Esophagus squamous epithelium (tissue), 5 donors: ENCODE measurements at places on chromosomes 4 and X.

DNA sequence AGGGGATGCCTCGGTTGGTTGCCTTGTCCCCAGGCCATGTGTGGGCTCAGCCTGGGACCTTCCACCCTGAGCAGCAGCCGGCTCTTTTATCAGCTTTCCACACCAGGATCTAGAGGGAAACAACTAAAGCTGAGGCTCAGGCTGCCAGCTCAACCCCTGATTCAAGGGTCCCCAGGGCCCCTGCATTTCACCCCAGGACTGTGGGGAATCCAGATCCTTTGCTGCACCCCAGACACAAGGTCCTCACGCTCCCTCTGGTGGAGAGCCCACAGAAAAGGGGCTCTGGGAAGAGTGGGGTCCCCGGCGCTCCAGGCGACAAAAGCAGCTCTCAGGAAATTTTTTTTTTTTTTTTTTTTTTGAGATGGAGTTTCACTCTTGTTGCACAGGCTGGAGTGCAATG, 64.3 kb downstream of the ZFYVE28 start:
- DNase-seq: no peak

- DNase-seq: no peak
Observed at GRCh38 chr4:786074-786741, 39.7 kb downstream of the CPLX1 start.

GRCh38 chrX:29935455-29935854, 279.9 kb upstream of the MAGEB2 start:
- DNase-seq: no peak

DNA sequence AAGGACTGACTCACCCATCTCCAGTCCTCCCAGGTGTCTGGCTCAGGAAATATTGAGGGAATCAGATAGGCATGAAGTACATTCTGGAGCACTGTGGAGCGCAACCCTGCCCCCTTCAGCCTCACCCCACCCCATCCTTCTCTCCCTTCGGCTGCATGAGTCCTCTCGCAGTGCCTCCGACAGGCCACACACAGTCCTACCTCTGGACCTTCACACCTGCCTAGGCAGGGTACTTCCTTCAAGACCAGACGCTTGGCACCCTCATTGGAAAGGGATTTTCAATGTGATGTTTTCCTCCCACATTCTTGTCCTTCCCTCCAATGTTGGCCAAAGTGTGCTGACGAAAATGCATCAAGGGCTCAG, 26.8 kb upstream of the PPP2R2C start:
- no peak for DNase-seq

DNA sequence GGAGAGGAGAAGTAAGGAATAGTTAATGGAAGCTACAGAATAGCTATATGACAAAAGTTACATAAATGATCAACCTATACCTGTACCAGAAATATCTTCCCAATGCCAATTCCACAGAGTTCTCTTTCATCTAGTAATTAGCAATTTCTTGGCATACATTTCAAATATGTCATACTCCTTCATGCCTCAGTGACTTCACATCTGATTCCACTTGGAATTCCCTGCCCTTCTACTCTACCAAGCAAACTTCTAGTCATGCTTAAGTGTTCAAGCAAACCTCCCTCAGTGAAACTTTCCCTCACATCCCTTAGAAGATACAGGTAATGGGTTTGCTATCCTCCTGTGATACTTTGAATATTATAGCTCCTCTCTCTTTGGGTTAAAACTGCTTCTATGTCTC, 127.1 kb downstream of the KLHL13 start:
- no peak for DNase-seq

- no peak for DNase-seq
Observed at GRCh38 chrX:119427024-119427794, 28.1 kb downstream of the SLC25A43 start.

DNA sequence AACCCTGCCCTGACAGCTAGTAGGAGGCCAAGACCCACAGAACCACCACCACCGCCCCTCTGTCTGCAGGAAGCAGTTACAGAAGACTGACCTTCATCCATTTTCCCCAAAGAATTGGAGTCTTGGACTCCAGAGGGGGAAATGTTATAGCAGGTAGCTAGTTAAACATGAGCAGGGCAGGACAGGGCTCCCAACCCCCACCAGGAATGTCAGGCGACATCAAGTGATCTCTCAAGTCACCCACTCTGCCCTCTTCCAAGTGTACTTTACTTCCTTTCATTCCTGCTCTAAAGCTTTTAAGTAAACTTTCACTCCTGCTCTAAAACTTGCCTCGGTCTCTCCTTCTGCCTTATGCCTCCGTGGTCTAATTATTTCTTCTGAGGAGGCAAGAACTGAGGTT, 17.1 kb upstream of the AADAT start:
- no peak for DNase-seq

- DNase-seq: no peak
Observed at GRCh38 chrX:93461060-93461459, 212.3 kb downstream of the NAP1L3 start.

- DNase-seq: no peak
Observed at GRCh38 chrX:25941559-25942250, 196.4 kb upstream of the MAGEB18 start.

DNA sequence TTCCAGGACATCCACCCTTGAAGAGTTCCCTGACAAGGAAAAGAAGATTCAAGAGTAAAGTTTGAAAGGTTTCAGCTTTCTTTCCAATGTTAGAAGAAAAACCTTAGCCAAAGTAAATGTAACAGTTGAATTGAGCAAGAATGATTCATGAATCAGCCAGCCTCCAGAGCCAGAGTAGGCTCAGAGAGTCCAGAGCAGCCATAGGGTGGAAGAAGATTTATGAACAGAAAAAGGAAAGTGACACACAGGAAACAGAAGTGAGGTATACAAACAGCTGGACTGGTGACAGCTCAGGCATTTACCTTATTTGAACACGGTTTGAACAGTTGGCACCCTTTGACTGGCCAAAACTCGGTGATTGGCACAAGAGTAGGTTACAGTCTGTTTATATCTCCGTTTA, 63.2 kb downstream of the QDPR start:
- DNase-seq: no peak

- DNase-seq: no peak
Observed at GRCh38 chrX:53494436-53494835, 60.3 kb upstream of the HSD17B10 start.

DNA sequence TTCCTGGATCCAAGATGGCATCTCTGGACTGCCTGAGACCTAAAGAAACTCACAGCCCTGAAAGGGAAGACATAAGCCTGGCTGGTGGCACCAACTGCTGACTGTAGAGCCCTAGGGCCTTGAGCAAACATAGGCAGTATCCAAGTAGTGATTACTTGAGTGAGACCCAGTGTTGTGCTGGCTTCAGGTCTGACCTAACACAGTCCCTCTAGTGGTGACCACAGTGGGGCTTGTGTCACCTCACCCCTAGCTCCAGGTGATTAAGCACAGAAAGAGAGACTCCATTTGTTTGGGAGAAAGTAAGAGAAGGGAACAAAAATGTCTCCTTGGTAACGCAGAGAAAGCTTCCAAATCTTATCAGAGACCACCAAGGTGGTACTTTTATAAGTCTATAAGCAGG, 496.3 kb upstream of the HTR2C start:
- DNase-seq: no peak

DNA sequence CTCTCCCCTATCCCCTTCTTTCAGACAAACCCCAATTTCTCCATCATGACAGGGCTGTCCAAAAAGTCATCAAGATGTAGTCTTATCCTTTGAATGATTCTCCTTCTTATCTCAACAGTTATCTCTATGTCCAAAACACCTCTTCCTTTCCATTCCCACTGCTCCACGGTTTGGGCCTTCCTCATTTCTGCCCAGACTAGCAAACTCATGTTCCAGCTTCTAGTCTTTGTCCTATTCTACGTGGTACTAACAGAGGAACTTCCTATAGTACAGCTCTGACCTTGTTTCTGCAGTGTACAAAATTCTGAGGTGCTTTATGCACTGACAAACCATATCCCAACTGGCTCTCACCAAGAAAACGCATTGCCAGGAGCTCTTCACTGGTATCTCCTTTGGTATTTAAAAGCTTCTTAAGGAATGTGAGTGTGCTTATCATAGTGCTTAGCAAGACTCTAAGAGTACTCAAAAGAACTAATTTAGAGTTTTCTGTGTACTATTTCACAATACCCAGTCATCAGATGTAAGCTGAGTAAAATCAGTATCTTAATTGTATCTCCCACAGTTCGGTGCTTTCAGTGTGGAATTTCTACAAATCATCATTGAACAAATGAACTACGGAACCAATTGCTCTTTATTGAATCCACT, 65.5 kb downstream of the MAML3 start:
- no peak for DNase-seq

- no peak for DNase-seq
Observed at GRCh38 chr4:126583509-126583908, 1049.2 kb upstream of the INTU start.

DNA sequence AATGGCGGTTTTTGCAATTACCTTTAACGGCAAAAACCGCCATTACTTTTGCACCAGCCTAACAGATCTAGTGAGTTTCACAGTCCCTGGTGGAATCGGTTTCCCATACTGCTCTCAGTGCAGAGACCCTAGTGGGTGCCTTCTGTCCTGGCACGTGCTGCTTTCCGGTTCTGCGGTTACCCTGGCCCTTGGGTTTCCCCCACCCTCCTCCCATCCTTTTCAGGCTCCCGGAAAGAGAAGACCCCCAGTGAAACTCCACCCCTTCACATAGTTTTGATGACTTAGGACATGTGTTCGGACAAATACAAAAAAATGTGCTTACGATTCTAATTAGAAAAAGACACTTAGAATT, 36.9 kb downstream of the NLGN3 start:
- DNase-seq: no peak

GRCh38 chr4:74189331-74190043, 31.6 kb downstream of the MTHFD2L start:
- no peak for DNase-seq

GRCh38 chrX:47498411-47498810, 15.4 kb upstream of the ZNF41 start:
- no peak for DNase-seq

DNA sequence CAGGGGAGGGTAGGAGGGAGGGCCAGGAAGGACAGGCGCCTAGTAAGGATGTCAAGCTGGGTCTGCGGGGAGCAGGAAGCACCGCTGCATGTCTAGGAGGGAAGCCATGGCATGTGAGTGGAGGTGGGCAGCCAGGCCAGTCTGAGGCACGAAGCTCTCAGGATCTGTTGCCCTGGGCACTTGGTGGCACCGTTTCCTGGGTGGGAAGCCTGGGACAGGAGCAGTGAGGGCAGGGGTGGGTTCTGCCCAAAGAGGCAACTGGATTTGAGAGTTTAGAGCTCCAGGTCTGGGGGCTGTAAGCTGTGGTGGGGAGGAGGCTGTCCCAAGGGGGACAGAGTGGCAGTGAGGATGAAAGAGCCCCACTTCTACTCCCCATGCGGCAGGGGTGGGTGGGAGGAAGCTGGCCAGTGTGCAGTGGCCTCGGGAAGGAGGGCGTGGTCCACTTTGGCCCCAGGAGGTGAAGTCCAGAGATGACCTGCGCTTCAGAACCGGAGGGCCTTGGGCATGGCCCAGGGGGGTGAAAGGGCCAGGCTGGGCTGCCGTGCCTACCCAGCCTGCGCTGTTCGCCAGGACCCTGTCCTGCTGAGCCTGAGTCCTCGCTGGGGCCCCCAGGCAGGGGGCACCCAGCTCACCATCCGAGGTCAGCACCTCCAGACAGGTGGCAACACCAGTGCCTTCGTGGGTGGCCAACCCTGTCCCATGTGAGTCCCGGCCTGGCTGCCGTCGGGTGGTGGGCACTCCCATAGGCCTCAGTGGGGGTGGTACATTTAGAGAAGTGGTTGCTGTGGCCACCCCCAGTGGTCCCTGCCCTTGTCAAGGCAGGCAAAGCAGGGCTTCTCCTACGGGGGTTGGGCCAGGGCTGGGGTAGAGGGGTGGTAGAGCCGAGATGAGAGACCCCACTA, 8.3 kb upstream of the SRPK3 start:
- no peak for DNase-seq

GRCh38 chr4:114866901-114867670, 246.3 kb downstream of the NDST4 start:
- no peak for DNase-seq
